ENCODE measurements at places on chromosomes 12 and 14.

GRCh38 chr12:27076928-27077327 lies 5.5 kb downstream of the C12orf71 start:
- DNase-seq = no peak

- no peak for DNase-seq
These were observed 208.0 kb downstream of the SLC41A2 start for GRCh38 chr12:104750061-104750460.

DNA sequence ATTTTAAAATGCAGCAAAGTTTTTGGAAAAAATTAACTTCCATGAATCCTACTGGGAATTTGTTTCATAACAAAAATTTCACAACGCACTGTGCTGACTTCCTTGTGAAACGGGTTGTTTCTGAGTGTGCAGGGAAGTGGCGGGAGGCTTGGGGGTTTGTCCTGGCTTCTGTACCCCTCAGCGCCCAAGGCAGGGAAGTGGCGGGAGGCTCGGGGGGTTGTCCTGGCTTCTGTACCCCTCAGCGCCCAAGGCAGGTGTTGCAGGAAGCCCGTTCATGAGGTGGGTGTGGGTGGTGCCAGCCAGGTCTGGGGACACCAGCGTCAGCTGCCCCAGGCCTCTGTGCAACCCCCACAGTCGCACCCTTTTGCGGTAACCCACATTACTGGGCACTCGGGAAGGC lies 25.1 kb downstream of the ADGRD1 start:
- DNase-seq = no peak

- peak; percentile 16 for DNase-seq
These were observed 27.1 kb upstream of the CDK17 start for GRCh38 chr12:96427269-96427729.
